ENCODE measurements at places on chromosomes 1 and 21. TPM values are rescaled to one million over a fixed set of nuclear protein-coding genes. Genes with fewer than 3 reads are reported as not detected.

The CENPF gene
- 113 TPM for total RNA-seq

The LRRC71 gene
- total RNA-seq: not detected

The SDE2 gene
- total RNA-seq: 20.5 TPM

The SYCP1 gene
- total RNA-seq: not detected

The ZSCAN20 gene
- 3.8 TPM for total RNA-seq

The SMYD3 gene
- 25.5 TPM for total RNA-seq

The NBPF11 gene
- 9.0 TPM for total RNA-seq

The PRAMEF25 gene
- total RNA-seq: not detected

The RIPK4 gene
- 3.6 TPM for total RNA-seq

- H3K36me3 ChIP-seq: no peaks in the 10 kb centered on the region
- H3K27ac ChIP-seq: no peak overlapping the region
- no peak overlapping the region for H3K4me3 ChIP-seq
- H3K4me1 ChIP-seq: no peaks in the 10 kb centered on the region
Measured at GRCh38 chr1:13707164-13707563, 7.2 kb downstream of the PRDM2 start.

DNA sequence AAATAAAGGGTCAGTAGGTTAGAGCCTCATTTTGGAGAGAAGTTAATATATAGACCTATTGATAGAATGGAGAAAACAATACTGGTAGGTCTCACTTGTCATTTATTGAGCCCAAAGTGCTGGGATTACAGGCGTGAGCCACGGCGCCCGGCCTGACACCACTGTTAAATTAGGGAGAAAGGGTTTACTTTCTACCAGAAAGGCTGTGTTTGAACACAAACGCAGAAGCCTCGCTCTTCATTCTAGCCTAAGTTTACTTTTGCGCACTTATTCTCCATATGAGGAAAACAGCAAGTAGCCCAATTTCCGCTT lies 710 bp upstream of the PRPF3 start:
- H3K36me3 ChIP-seq: peaks cover 20% of the 10 kb centered on the region
- no peaks in the 10 kb centered on the region for H3K27me3 ChIP-seq
- peak overlapping the region; percentile 99 for H3K4me3 ChIP-seq
- no peak overlapping the region for H3K27ac ChIP-seq
- DNase-seq: no peak
- no peaks in the 10 kb centered on the region for H3K4me1 ChIP-seq

GRCh38 chr1:156129687-156130577 lies 15.4 kb downstream of the LMNA start:
- H3K4me3 ChIP-seq: no peak overlapping the region
- peak overlapping the region; percentile 72 for H3K27ac ChIP-seq
- DNase-seq: peak; percentile 98
- peaks cover 13% of the 10 kb centered on the region for H3K4me1 ChIP-seq
- no peaks in the 10 kb centered on the region for H3K27me3 ChIP-seq

DNA sequence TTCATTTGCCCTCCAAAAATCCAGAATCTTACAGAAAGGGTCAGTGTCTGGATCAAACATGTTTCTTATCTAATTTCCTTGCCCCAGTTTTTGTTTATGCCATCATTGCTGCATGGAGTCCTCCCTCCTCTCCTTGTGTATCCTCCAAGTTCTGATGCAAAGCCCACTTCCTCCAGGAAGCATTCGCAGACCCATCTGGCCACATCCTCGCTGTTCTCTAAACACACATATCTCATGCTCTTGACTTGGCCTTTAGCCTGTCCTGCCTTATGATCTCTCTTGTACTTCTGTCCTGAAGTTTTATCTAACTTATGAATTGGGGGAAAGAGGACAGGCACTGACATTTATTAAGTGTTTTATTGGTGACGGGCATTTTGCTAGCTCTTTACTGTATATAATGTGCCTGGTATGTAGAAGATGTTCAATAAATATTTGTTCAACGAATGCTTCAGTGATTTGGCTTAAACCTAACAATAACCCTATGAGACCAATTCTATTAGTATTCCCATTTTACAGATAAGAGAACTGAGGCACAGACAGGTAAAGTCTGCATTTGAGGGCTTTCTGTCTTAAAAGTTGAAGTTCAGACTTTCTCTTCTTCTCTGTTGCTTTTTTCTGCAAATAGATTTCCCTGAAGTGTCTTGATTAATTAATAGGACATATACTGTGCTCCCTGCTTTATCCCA lies 19.2 kb upstream of the ID3 start:
- H3K4me1 ChIP-seq: peaks cover 5% of the 10 kb centered on the region
- H3K4me3 ChIP-seq: no peak overlapping the region
- peaks cover 7% of the 10 kb centered on the region for H3K36me3 ChIP-seq
- DNase-seq: no peak

DNA sequence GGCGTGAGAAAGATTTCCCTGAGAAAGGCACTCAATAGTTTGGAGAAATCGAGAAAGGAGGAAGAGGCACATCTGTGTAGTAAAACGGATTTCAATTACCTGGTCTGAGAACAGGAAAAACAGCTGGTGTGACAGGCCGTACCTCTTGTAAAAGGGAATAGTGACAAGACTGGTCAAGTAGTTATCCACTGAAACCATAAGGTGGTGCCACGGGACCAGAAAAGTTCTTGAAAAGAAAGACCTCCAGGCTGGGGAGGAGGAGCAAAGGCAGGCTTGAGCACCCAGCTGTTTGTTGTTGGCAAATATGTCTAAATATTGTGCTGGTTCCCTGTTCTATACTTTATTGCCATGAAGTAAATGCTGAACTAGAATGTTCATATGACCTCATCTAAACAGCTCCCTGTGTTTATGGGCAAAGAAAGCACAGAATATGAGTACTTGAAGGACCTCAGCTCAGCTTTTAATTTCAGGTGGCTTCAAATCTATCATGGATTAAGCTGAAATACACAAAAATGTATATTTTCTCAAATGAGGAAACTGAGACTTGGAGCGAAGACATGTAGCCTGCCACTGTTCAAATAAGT lies 4.0 kb downstream of the HAO2 start:
- H3K4me3 ChIP-seq: no peak overlapping the region
- H3K27me3 ChIP-seq: no peaks in the 10 kb centered on the region
- no peaks in the 10 kb centered on the region for H3K4me1 ChIP-seq
- H3K36me3 ChIP-seq: no peaks in the 10 kb centered on the region
- peak; percentile 73 for DNase-seq

DNA sequence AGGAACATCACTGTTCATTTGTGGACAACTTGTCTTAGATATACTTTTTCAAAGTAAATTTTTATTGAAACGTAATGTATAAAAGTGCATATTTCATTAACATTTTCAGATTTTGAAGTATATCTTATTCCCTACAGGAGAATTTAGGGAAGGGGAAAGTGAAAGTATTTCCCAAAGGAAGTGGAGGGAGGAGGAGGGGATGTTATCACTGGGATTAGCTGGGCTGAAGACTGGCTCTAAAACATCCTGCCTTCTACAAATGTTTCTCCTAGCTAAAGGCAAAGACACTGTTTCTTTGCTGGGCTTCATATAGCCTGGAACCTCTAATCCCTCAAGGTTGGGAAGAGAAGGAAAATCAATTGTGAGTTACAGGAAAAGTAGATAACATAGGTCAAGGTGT lies 7.1 kb upstream of the ZNF697 start:
- DNase-seq: no peak
- no peak overlapping the region for H3K4me3 ChIP-seq
- no peaks in the 10 kb centered on the region for H3K27me3 ChIP-seq
- no peak overlapping the region for H3K27ac ChIP-seq

- peaks cover 7% of the 10 kb centered on the region for H3K4me1 ChIP-seq
- DNase-seq: no peak
- no peaks in the 10 kb centered on the region for H3K27me3 ChIP-seq
- H3K27ac ChIP-seq: no peak overlapping the region
- H3K36me3 ChIP-seq: no peaks in the 10 kb centered on the region
Measured at GRCh38 chr1:119656410-119656955, 8.4 kb upstream of the ZNF697 start.
